NCI-H226 (cell line): ENCODE measurements at places on chromosomes 5 and 9.

- DNase-seq = peak; percentile 80
Measured at GRCh38 chr9:70136632-70137031, 93.0 kb downstream of the MAMDC2 start.

DNA sequence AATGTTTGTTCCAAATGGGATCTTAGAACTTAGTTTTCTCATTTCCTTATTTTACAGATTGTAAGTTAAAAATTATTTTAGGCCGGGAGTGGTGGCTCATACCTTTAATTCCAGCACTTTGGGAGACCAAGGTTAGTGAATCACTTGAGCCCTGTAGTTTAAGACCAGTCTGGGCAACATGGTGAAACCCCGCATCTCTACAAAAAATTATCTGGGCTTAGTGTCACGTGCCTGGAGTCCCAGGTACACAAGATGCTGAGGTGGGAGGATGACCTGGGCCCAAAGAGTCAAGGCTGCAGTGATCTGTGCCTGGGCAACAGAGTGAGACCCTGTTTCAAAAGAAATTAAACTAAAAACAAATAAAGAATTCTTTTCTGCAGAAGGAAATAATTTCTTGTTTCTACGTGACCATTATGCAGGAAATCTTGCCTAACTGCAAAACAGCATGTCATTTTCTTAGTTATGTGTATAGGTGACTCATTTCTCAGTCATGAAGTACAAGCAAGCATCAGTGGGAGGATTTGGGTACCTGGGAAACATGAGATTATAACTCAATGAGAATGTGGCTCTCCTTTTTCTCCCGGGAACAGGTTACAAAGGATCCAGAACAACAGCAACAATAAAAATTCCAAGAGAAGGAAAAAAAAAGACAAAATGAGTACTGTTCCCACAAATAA, 375.1 kb upstream of the ST8SIA4 start:
- DNase-seq = peak; percentile 51

DNA sequence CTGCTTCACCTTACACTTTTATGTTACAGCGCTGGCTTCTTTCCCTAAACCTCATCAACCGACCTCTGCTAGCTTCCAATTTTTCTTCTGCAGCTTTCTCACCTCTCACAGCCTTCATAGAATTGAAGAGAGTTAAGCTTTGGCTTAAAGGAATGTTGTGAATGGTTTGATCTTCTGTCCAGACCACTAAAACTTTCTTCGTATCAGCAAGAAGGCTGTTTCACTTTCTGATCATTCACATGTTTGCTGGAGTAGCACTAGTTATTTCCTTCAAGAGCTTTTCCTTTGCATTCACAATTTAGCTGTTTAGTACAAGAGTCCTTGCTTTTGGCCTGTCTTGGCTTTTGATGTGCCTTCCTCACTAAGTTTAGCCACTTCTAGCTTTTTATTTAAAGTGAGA, 49.5 kb downstream of the NR3C1 start:
- no peak for DNase-seq

GRCh38 chr5:127375124-127375523, 84.5 kb downstream of the MEGF10 start:
- no peak for DNase-seq

DNA sequence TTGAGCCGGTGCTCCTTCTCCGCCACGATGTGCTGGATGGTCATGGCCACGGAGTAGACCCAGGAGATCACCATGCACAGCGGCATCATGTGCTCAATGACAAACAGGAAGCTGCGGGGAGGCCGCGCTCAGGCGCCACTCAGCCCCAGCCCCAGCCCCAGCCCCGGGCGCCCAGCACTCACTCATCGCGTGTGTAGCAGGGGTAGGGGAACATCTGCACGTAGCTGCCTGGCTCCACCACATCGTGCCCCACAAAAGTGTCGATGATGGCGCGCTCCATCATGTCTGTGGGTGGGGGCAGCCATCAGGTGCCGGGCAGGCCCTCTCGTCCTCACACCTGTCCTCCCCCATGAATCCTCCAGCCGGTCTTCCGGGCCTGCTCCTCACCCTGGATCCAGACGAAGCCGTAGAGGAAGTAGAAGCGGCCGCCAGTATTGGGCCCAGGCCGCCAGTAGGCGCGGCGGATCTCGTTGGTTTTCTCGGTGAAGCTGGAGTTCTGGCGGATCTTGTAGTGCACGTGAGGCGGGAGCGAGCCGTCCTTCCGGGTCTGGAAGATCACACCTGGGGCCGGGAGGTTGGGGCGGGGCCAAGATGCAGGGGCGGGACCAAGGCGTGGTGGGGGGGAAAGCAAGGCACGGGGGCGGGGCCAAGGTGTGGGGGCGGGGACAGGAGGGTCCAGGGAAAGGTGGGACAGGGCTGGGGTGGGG, 10.1 kb downstream of the ABCA2 start:
- DNase-seq = no peak

DNA sequence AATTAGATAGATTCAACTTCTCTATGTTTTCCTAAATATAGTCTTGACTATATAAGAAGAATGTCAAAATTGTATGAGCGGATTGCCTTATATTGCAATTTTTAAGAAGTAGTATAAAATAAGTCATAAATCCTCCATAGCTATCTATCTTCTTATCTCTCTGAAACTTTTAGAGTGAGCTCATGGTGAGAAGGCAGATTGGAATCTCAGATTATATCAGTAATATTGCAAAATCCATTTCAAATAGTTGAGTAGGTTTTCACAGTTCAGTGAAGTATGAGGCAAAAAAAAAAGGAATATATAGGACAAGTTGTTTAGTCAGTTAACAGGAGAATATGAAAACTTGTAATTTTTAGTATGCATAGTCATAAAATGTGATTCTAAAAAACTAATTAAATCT, 156.4 kb downstream of the FAM174A start:
- DNase-seq = peak; percentile 11

DNA sequence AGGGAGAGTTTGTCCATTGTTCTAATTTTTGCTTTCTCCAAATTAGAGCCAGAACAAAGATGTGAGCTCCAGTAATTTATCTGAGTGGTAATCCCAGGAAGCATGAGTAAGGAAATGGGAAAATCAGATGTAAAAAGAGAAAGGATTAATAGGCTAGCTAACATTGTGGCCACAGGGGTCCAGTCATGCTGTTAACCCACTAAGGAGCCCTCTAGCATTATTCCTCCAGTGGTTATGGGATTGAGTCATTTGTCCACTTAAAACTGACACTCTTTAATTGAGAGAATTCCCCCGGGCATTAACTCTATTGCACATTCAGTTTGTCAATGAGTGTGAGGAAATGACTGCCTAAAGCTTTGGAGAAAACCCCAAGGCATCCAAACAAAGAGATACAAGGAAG, 700.3 kb upstream of the TYRP1 start:
- DNase-seq = no peak

- DNase-seq = no peak
Measured at GRCh38 chr9:87587356-87587745, 89.7 kb downstream of the DAPK1 start.

GRCh38 chr5:151270599-151270998, 17.6 kb downstream of the GM2A start:
- peak; percentile 55 for DNase-seq

DNA sequence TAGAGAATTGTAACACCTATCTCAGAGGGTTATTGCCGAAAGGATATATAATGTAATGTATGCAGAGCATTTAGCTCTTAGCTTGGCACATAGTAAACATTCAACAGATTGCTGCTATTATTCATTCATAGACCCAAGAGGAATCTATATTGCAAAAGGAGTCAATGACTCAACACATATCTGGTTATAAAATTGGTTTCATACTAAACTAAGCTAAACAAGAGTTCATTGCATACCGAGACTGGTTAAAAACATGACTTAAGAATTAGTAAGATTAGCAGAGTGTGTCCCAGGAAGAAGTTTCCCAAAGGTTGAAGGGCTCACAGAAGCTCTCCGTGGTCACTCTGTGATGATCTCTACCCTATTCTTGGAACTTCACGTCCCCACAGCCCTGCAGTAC, 339.6 kb upstream of the CCNH start:
- DNase-seq = no peak

- no peak for DNase-seq
Measured at GRCh38 chr5:128984480-128984879, 19.2 kb downstream of the SLC27A6 start.

DNA sequence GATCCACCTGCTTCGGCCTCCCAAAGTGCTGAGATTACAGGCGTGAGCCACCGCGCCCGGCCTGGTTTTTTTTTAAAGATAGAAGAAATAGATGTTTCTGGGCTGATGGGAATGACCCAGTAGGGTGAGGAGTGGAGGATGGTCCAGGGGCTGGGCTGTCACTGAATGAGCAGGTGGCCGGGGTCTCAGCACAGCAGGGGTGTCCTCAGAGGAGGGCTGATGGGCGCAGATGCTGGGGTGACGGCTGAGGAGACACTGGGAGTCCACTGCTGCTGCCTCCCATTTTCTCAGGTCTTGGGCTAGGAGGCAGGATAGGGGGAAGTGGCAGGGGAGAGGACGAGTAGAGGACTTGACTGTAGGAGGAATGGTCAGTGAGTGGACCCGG, 2.3 kb upstream of the TOR4A start:
- DNase-seq = no peak

DNA sequence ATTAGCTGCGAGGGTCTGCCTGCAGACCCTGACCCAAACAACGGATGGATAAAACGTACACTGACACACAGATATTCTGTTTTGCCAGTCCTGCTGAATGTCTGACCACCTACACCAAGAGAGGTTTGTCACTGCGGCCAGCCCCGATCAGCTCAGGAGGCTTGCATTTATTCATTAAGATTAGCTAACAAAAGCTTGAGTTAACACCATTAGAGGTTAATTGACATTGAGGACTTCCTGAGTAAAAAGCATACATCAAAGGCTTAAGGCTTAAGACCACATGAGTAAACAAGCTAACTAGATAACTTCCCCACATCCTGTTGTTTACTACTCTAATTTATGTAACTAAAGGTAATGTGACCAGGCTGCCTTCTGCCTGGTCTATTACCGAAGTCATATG, 198.1 kb upstream of the TRPC7 start:
- no peak for DNase-seq

- DNase-seq = no peak
Measured at GRCh38 chr9:134533850-134534588, 107.6 kb upstream of the COL5A1 start.

DNA sequence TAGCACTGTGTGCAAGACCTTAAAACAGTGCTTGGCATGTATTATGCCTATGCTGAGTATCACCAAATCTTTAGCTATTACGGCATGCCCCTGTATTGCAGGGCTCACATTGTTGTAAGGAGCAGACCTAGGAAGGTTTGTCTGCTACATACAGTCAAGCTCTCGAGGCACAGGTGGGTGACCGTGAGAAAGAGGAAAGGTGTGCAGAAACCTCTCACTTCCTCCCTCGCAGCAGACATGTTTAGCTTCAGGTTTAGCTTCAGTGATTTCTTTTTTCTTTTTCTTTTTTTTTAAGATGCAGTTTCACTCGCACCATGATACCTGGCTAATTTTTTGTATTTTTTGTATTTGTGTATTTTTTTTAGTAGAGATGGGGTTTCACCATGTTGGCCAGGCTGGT, 275.8 kb upstream of the RIOK2 start:
- no peak for DNase-seq

GRCh38 chr5:115325296-115325959, 29.0 kb upstream of the CCDC112 start:
- DNase-seq = no peak

- no peak for DNase-seq
Measured at GRCh38 chr9:133914442-133915342, 77.4 kb downstream of the VAV2 start.

DNA sequence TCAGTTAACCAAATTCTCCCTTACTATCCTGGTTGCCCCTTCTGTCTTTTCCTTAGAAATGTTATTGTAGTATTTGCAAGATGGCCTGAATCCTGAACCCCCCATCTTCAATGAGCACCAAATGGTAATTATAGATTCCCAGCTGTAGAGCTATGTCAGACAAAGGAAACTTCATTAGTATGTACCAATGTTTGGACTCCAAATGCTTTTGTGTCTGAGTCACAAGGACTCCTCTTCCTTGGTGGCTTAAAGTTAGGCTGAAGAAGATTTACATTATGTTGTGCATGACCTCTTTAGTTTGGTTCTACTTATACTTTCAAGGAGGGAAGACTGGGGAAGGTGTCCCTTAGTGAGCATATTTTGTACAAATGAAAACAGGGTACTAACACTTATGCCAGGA, 105.9 kb upstream of the CDKN2B start:
- no peak for DNase-seq

GRCh38 chr9:131024978-131025868, 16.2 kb downstream of the LAMC3 start:
- no peak for DNase-seq

DNA sequence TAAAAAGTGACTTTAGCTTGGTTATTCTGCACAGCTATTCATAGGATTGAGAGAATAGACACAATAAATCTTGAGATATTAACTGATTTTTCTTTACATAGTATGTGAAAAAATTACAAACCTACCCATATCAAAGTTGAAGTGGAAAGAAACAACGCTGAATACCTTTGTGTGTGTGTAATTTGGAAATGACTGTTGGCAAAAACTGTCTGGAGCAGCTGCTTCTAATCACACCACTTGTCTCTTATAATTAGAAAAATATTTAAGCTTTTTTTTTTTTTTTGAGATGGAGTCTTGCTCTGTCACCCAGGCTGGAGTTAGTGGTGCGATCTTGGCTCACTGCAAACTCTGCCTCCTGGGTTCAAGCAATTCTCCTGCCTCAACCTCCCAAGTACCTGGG, 110.8 kb upstream of the POC5 start:
- no peak for DNase-seq

GRCh38 chr5:168916266-168916665, 337.1 kb upstream of the PANK3 start:
- DNase-seq = no peak

DNA sequence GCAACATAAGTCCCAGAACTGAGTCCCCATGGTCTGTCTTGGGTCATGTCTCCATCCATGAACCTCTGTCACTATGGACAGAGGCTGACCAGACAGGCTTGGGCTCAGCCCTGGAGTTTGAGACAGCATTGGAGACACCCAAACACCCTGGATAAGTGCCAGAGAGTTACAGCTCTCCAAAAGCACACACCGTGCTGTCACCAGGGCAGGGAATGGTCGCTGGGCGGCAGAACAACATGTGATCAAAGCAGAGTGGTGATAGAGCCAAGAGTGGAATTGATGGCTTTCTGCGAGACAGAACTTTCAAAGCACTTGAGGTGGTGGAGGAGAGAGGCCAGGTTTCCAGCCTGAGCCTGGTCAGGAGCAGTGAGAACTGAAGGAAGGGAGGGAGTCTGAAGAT, 50.1 kb downstream of the DRD1 start:
- no peak for DNase-seq

- DNase-seq = no peak
Measured at GRCh38 chr5:129474544-129474943, 14.4 kb downstream of the ADAMTS19 start.

- no peak for DNase-seq
Measured at GRCh38 chr9:130321539-130321938, 56.0 kb downstream of the HMCN2 start.

GRCh38 chr5:121915765-121916164, 46.0 kb upstream of the SRFBP1 start:
- DNase-seq = no peak

- DNase-seq = peak; percentile 83
Measured at GRCh38 chr5:59099270-59099994, 516.6 kb downstream of the RAB3C start.

DNA sequence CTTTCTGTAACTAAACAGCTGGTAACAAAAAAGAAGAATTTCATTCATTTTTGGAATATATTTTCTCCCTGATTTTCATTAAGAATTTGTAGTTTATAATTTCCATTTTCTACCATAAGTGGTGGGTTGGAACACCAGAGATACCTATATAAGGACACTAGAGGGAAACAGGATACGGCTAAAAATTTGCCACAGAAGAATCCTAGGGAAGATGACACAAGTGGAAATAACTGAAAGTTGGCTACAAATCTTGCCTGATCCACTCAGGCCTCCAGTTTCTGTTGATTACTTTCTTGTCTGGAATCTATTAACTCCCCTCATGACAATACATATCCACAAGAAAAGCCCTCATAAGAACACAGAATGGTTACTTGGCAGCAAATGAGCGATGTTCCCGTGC, 46.8 kb downstream of the FREM1 start:
- DNase-seq = no peak
